ENCODE measurements at places on chromosomes 13 and 19.
A peak's percentile ranks its signal among the peaks of the same experiment; 100 is the strongest.

- no peak for DNase-seq
Measured at GRCh38 chr13:36837354-36838092, 18.5 kb downstream of the RFXAP start.

GRCh38 chr19:17184371-17184841 is 30.8 kb upstream of the USE1 start:
- DNase-seq: peak; percentile 22

GRCh38 chr19:11570039-11570462 is 7.4 kb downstream of the ACP5 start:
- DNase-seq: no peak

DNA sequence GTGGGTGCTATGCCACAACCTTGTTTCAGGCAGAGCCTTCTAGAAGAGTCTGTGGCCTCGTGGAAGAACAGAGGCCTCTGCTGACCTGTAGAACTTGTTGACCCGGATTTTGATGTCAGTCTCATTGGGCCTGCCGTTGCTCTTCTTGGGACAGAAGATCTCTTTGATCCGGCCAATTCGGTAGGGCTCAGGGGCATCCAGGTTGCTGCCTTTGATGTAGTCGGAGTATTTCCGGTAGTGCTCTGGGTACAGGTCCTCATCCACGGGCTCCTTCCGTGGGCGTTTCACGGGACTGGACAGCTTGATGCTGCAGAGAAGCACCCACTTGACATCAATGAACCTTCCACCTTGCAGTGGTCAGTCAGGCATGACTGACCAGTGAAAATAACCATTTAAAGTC is 24.0 kb upstream of the EIF3G start:
- DNase-seq: no peak

GRCh38 chr19:29143183-29143582 is 69.8 kb downstream of the UQCRFS1 start:
- no peak for DNase-seq

- DNase-seq: no peak
Measured at GRCh38 chr13:39825886-39826285, 170.4 kb downstream of the COG6 start.

- DNase-seq: no peak
Measured at GRCh38 chr19:55358943-55359908, 3.8 kb downstream of the GARIN5B start.

- DNase-seq: no peak
Measured at GRCh38 chr13:33537676-33538075, 252.1 kb upstream of the STARD13 start.

DNA sequence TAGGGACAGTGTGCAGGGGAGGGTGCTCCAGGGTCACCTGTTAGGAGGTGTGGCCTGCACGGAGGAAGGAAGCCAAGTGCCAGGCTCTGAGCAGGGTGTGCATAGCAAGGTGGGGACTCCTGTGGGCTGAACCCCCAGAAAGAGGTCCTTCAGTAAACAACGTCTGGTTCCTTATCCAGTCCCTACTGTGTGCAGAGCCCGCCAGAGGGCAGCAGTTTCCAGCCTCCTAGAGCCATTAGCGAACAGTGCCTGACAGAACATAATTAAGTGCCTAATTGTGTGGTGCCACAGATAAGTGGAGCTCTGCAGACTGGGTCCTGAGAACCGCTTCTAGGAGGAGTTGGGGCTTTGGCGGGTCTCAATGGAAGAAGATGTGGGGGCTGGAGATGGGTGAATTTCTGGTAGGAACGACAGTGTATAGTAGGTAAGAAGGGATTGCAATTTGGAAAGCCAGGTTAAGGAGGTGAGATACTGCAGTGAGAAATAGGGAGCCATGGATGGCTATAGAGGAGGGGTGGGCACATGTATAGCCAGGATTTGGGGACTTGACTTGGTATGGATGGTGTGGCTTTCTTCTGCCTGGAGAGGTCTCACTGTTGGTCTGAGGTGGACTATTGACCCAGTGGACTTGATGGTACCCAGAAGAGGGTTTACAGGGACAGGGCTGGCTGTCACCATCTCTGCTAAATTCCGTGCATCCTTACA is 323.1 kb downstream of the ZNF536 start:
- no peak for DNase-seq

DNA sequence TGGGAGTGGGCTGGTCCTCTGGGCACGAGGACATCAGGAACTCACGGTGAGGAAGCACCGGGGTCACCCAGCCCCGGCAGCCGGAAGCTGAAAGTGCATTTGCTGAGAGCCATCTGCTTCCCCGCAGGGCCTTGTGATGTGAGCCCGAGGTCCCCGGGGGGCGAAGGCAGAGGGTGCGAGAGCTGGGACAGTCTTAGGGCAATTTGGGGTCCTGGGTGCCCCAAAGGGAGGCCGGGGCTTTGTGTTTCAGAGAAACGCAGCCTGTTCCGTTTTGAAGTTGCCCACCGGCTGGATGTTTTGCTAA is 4.8 kb downstream of the F2RL3 start:
- no peak for DNase-seq

DNA sequence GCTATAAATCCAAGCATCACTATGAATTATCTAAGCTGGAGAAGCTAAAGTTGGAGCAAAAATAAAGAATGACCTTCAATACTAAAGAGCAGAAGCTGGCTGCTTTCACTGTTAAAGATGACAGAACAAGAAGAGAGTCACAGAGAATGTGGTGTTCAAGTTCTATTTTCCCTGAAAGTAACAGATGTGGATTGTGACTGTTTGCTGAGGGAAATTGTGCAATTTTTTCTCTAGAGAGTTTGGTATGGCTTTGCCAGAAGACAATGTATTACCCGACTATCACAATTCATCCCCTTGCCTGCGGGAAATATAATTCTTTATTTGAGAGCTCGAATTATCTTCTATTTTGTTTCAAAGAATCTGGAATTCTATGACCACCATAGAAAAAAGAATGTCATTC is 83.1 kb downstream of the TNFSF13B start:
- no peak for DNase-seq
